ENCODE measurements at places on chromosomes 4 and X.
A peak's percentile ranks its signal among the peaks of the same experiment; 100 is the strongest.

- DNase-seq = no peak
These were observed 227.0 kb downstream of the DTHD1 start for GRCh38 chr4:36508394-36508793.

DNA sequence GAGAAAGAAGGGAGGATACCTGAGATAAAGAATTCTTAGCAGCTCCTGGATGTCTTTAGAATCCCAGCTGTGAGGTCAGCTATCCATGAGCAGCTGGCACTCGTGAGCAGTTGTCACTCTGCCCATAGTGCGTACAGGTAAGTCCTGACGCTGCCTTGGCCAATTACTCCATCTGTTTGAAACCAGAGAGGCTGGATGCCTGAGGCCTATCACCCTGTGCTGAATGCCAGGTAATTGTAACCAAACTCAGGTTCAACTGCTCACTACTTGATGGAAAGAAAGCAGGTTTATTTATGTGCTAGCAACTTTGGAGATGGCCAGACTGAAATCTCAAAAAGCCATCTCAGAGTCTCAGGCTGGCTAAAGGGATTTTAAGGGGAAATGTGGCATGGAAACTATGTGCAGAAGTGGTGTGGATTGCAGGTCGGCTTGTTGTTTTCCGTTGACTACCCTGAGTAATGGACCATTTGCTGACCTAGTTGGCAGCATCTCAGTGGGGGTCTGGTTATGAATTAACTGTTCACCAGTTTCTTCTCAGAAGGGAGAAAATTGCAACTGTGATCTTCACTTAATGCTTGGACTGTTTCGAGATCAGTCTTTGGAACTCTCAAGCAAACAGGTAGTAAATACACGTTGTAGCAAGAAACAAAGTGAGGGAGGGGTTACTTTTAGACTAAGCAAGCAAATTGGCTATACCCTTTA lies 1614.0 kb upstream of the PCDH10 start:
- no peak for DNase-seq

GRCh38 chr4:84614891-84615290 lies 32.0 kb downstream of the CDS1 start:
- DNase-seq = no peak

DNA sequence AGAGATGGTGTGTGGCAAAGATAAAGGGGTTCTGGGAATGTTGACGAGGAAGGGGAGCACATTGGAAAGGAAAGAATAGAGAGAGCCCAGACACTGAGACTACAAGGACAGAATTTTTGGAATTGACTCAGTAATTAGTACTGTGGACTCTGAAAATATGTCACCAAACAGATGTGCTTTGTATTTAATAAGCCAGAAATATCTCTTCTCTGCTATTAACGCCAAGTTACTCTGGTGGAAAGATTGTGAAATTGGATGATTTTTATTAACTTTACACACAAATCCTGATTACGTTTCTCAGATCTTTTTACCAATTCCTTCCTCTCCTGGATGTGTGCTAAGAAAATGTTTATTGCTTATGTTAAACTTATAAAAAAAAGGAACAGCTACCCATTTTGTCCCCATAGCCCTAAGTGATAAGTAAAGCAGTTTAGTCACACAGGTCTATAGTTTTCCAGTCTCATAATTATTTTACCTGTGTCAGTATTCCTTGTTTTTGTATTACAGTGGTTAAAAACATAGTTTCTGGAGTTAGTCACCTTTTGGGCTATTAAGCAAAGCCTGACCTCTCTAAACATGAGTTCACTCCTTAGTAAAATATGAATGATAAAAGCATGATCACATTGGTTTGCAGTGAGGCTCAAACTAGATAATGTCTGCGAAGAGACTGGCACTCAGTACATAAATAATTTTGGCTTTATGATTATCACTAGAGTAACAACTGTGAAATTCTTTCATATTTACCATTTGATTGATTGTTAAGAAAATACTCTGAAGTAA lies 1068.3 kb downstream of the STIM2 start:
- DNase-seq = no peak

DNA sequence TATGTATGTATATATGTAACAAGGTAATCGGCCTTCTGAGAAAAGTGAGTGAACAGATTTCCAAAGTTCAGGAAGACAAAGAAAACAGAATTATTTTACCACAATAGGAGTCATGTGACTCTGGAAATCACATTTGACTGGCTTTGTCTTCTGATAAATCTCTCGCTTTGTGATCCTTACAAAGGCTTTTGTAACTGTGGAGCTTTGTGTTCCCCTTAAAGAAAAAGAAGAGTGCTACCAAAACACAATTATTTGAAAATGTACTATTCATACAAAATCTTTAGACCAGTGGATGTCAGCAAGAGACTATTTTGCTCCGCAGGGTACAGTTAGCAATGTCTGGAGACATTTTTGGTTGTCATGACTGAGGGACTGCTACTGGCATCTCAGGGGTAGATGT lies 238.8 kb downstream of the LDB2 start:
- DNase-seq = no peak

DNA sequence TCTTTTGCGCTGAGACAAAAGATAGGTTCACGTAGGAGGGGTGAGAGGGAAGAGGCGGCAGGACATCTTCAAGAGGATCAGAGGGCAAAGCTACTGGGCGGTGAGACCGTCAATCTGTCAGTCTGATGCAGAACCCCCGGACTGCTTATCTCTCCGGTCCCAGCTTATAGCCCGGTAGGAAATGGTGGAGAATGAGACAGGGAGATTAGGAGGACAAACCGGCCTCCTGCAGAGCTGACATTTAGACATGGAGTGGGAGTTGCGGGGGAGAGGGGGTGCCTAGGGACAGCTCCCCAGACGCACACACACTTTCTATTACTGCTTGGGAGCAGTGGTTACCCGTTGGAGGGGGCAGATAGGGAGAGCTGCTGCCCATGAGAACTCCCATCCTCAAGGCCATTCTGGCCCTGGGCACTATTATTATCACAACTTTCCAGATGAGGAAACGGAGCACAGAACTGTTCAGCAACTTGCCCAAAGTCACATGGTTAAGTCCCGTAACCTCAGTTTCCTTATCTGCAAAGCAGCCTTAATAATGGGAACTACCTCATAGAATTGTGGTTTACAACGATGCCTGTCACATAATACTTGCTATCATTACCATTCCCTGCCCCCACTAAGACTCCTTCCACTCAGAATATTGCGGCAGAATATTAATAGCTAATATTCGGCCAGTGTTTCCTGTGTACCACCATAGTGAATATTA lies 1.1 kb upstream of the HDAC6 start:
- peak; percentile 0 for DNase-seq

DNA sequence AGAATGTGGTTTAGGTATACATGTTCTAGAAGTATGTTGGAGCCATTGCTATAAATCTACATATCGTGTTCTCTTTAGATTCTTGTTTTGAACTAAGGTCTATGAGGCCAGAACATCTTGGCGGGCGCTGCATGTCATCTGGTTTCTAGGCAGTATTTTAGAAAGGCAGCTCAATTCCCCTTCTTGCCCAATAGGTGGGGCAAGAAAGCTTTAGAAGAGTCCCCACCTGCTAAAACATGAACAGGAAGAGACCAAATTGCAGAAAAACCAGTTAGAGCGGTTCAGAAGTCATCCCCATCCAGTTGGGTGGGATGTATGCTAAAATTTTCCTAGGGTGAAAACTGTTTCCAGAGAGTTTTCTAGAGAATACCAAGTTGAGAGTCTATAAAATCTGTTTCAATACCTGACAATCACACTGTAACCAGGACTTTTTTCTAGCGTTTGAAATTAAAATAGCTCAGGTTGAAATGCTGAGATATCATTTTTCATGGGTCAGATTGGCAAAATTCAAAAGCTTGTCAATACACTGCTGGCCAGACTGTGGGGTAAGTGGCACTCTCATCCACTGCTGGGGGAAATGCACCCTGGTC lies 17.5 kb upstream of the SH3KBP1 start:
- peak; percentile 71 for DNase-seq

- DNase-seq = peak; percentile 33
These were observed 37.8 kb upstream of the PCDH19 start for GRCh38 chrX:100447655-100448397.

- DNase-seq = no peak
These were observed 397.7 kb downstream of the IL15 start for GRCh38 chr4:142034101-142034500.

DNA sequence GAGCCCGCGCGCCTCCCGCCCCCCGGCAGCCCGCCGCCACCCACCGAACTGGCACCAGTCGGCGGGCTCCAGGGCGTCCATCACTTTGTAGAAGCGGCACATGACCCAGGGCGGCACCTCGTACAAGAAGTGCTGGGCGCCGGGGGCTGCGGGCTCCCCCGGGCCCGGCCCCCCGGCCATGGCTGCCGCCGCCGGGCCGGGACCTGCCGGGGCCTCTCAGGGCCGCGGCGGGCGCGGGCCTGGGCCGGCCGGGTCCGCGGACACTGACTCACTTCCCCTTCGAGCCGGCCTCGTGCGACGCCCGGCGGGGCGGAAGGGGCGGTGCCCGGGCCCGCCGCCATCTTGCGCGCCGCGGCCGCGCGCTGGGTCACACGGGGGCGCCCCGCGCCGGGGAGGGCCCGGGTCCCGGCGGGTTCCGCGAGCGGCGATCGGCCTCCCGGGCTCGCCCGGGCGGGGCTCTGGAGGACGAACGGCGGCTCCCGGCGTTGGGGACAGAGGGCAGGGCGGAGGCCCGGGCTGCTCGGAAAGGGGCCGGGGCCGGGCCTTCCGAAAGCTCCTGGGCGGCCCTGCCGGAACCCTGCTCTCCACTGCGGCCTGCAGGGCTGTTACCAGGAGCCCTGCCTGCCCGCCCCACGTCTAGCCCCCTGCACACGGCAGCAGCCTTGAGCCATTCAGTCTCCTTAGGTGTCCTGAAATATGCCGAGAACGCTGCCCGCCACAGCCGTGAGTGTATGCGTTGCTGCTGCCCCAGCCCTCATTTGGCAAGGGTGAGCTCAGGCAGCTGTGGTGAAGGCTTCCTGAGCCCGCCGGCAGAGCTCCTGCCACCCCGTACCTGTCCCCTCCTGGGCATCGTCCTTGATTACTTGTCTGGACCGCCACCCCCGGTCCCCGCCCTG lies at the start of gene IRAK1:
IRAK1 (minus strand) TSS at position 270 of the 896 bp plus-strand sequence; CDS start at position 180, 90 bp downstream.
- peak; percentile 53 for DNase-seq

- DNase-seq = peak; percentile 43
These were observed 1548.7 kb downstream of the PCDH7 start for GRCh38 chr4:32268863-32269262.

- DNase-seq = peak; percentile 12
These were observed 115.2 kb downstream of the GABRA2 start for GRCh38 chr4:46274717-46275116.

DNA sequence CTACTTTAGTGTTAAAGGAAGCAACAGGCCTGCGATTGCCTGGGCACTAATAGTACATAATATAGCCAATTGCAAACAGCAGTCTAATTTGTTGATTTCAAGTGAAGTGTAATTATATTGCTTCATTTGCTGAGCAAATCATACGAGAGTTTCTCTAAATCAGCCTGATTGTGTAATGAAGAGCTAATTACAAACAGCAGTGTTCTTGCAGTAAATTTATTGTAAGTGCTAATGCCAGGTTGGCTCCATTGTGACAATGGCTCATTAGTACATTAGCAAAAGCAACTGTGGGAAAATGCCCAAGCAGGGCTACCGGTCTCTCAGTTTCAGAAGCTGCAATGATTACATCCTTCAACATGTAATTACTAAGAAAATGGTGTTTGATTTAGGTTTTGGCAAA lies 591.5 kb downstream of the GALNTL6 start:
- DNase-seq = no peak

GRCh38 chrX:18449236-18449635 lies 23.8 kb downstream of the CDKL5 start:
- no peak for DNase-seq

Measured in choroid plexus epithelial cell (primary cell).